Colonic mucosa (tissue), 4 donors: ENCODE measurements at places on chromosomes 1 and 21. TPM values are rescaled to one million over a fixed set of nuclear protein-coding genes. Genes with fewer than 3 reads are reported as not detected.
A peak's percentile ranks its signal among the peaks of the same experiment; 100 is the strongest.

Gene TRNP1
- 2.7 TPM for total RNA-seq

Gene RNF186
- total RNA-seq, result 43.0 TPM

Gene RASSF5
- 4.9 TPM for total RNA-seq

- no peaks in the 10 kb centered on the region for H3K36me3 ChIP-seq
- H3K27ac ChIP-seq, result no peak overlapping the region
Observed at GRCh38 chr1:111653709-111654108, 34.1 kb downstream of the RAP1A start.

- no peaks in the 10 kb centered on the region for H3K4me1 ChIP-seq
- no peak overlapping the region for H3K4me3 ChIP-seq
- H3K36me3 ChIP-seq, result no peaks in the 10 kb centered on the region
- no peak overlapping the region for H3K27ac ChIP-seq
Observed at GRCh38 chr1:68704800-68705443, 208.0 kb upstream of the DEPDC1 start.

Gene AKR7A3
- 119 TPM for total RNA-seq

GRCh38 chr1:77672374-77672773 lies 10.1 kb downstream of the ZZZ3 start:
- no peaks in the 10 kb centered on the region for H3K36me3 ChIP-seq
- no peak overlapping the region for H3K27ac ChIP-seq
- H3K4me3 ChIP-seq, result no peak overlapping the region

Gene TEX38
- not detected for total RNA-seq

DNA sequence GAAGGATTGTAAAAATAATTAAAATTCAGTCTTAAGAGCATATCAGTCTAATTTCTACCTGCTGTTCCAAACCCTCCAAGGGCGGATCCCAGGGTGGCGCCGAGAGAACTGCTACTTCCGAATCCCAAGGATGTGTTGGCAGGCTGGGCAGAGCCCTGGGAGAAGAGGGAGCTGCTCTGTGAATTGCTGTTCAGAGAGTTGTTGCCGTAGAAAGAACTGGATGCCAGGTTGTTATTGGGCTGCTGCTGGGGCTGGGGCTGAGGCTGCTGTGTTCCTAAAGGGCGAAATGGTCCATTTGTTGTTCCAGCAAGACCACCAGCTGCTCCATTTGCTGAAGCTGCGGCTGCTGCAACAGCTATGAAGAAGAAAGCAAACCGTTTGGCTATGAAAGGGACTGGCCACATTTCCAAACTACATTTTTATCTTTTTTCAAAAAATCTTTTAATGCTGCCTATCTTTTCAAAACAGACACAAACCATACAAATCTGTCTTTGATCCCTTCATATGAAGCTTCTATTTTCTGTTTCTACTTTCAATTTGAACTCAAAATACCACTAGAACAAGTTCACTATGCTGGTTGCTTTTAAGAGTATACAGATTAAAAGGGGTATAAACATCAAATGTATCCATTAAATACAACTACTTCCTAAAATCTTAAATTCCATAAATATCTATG lies 57.5 kb upstream of the SDC3 start:
- H3K27ac ChIP-seq, result no peak overlapping the region
- H3K4me1 ChIP-seq, result no peaks in the 10 kb centered on the region
- H3K4me3 ChIP-seq, result no peak overlapping the region
- no peaks in the 10 kb centered on the region for H3K27me3 ChIP-seq

Gene METTL25B
- 51.9 TPM for total RNA-seq

DNA sequence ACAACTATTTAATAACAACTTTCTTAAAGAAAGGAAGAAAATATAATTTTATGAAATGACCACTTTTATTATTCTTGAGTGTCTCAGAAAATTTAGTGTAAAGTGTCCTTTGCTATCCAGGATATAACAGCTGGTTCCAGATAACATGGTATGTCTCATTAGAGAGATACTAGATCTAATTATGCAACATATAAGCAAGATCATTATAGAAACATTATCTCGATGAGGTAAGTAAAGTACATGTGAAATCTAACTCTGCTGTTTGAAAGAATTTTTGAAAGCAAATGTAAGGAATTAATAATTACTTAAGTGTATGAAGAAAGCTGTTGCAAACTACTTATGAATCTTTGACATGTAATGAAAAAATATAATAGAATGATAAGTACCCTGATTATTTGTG lies 887.4 kb upstream of the CXADR start:
- no peak for DNase-seq
- H3K27me3 ChIP-seq, result no peaks in the 10 kb centered on the region
- no peak overlapping the region for H3K27ac ChIP-seq
- no peaks in the 10 kb centered on the region for H3K4me1 ChIP-seq

DNA sequence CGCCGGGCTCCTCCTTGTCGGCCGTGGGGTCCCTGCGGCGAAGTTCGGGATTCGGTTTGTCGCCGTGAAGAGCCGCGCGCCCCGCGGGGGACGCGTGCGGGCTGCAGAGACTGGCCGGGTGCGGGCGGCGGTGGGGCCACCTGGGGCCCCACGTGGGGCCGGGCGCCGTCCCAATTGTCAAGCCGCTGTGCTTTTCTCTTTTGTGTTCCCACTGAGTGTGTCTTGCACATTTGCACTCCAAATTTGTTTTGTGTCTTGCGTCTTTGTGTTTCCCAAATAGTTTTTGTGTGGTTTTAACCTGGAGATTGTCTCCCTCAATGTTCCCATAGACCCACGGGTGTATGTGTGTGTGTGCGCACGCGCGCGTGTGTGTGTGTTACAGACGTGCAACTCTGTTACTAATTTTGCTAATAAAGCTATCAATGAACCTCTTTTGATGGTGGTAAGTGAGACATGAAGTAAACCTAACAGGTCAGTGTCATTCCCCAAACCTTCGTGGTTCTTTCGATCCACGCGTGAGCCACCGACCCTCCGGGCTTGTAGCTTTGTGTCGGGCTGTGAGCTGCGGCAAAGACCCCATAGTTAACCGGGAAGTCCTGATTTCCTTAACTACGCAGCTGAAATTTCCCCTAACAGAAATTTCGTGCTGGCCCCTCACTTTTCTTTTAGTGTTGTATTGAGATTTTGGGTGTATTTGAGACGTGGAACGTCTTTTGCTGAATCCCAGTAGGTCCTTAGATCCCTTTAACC lies 708 bp downstream of the PRDM2 start:
- peak; percentile 46 for DNase-seq
- H3K4me1 ChIP-seq, result no peaks in the 10 kb centered on the region

Gene OR4F16
- not detected for total RNA-seq

Gene OXCT2
- total RNA-seq, result 0.77 TPM

- H3K4me3 ChIP-seq, result no peak overlapping the region
- H3K36me3 ChIP-seq, result no peaks in the 10 kb centered on the region
- DNase-seq, result no peak
- H3K4me1 ChIP-seq, result no peaks in the 10 kb centered on the region
- H3K27ac ChIP-seq, result no peak overlapping the region
- H3K27me3 ChIP-seq, result no peaks in the 10 kb centered on the region
Observed at GRCh38 chr21:29265690-29266479, 32.8 kb upstream of the BACH1 start.

DNA sequence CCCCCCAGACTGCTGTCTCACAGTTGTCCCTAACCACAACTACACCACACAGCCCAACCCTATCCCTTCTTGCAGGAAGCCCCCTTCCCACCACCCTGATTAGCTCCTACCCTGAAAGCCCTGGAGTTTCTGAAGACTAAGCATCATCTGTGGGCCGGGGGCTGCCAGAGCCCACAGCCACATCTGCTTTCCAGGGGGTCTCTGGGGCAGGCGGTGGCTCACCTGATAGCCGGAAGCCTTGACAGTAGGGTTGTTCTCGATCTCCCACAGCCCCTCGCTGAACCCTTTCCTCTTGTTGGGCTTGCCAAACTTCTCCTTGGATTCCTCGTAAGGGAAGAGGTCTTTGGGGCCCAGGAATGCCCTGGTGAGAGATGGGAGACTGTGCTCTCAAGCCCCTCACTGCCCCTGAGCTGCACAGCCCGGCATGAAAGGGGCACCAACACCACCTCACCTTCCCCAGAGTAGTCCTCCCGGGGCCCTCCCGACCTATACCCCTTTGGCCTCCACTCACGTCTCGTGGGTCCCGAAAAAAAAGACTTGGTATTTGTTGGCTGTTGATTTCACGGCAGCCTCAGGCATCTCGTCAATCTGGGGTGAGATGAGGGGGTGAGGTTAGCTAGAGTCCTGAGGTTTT lies 4.0 kb upstream of the MRPL24 start:
- H3K27ac ChIP-seq, result peak overlapping the region; percentile 94
- no peak overlapping the region for H3K4me3 ChIP-seq
- H3K27me3 ChIP-seq, result no peaks in the 10 kb centered on the region
- H3K4me1 ChIP-seq, result peaks cover 22% of the 10 kb centered on the region
- H3K36me3 ChIP-seq, result no peaks in the 10 kb centered on the region

Gene PIGR
- 12,164 TPM for total RNA-seq

Gene CHRM3
- total RNA-seq, result 17.0 TPM

Gene RAB3GAP2
- total RNA-seq, result 33.2 TPM

DNA sequence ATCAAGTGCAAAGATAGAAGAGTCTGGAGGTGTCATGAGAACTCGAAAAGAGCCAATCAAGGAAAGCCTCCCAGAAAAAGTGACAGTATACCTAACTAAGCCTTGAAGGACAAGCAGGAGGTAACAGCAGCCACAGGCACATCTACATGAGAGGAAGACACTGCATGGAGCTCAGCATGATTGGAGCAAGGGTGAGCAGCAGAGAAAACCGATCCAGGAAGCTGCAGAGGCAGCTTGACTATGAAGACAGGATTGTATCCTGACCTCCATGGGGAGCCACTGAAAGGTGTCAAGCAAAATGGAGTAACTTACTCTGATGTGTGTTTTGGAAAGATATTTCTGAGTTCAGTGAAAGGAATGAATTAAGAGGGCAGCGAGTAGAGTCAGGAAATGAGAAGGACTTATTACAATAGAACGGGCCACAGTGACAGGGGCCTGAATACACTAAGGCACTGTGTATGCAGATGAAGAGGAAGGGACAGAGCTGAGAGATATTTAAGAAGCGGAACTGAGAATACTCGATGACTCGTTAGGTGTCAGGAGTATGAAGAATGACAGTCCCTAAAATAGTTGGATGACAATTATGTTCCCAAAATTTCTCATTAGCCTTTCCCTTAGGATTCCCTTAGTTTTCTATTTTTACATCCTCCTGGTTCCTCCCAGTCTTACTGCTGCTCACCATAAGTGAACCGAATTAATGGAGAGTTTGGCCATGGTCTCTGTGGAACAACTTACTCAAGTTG lies 139.3 kb upstream of the NFIA start:
- H3K4me3 ChIP-seq, result no peak overlapping the region
- no peaks in the 10 kb centered on the region for H3K27me3 ChIP-seq
- no peaks in the 10 kb centered on the region for H3K36me3 ChIP-seq
- no peak overlapping the region for H3K27ac ChIP-seq
- no peak for DNase-seq

- DNase-seq, result no peak
- H3K36me3 ChIP-seq, result no peaks in the 10 kb centered on the region
- H3K27me3 ChIP-seq, result no peaks in the 10 kb centered on the region
- no peak overlapping the region for H3K4me3 ChIP-seq
Observed at GRCh38 chr1:109938556-109938955, 27.9 kb downstream of the CSF1 start.

DNA sequence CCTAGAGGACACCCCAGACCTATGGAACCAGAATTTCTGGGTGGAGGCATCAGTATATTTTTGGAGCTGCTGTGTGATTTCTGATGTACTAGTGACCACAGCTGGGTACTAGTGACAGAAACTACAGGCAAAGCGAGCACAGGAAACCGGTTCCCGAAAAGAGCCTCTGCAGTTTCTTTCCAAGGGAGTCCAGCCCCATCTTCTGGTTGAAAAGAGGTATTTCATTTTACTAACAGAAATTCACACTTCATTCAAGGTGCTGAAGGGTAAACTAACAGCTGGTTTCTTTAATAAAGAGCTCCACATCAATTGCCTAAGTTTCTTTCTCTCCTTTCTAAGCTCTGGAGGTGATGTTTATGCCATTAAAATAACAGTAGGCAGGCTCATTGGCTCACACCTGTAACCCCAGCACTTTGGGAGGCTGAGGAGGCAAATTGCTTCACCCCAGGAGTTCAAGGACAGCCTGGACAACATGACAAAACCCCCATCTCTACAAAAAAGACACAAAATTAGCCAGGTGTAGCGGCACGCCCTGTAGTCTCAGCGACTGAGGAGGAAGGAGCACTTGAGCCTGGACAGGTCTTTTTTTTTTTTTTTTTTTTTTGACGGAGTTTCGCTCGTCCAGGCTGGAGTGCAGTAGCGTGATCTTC lies 22.0 kb downstream of the THAP3 start:
- no peak overlapping the region for H3K4me3 ChIP-seq
- no peak for DNase-seq
- H3K27me3 ChIP-seq, result no peaks in the 10 kb centered on the region
- H3K27ac ChIP-seq, result no peak overlapping the region

Gene CFAP45
- total RNA-seq, result 0.30 TPM

DNA sequence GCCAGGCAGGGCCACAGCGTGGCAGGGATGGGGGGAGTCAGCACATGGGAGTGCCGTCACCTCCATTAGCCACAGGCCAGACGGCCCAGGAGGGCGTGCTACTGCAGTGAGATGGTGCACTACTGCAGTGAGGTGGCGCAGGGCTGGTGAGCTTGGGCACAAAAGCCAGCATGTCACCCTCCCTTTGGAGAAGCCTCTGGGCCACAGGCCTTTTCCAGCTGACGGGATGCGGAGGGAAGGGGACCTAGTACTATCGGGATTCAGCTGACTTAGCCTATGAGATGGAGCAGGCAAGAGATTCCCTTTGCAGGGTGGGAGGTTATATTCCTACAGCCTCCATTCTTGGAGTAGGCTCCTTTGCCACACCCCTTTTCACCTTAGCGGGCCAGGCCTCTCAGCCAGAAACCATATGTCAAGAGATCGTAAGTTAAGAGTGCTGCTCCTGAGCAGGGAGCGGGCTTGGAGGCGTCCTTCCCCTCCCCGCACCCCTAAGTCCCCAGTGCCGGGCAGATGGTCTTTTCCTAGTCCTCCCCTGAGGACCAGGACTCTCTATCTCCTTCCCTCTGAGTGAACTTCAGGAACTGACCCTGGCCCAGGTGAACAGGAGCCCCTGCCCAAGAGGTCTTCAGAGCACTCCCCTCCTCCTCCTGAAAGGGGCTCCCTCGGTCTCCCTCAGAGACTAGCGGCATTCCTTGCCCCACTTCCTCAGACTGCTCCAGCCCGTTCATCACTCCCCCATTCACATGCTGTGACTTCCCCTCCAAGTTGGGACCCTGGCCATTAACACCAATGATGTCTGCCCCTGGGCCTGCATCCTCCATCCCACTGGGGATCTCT lies 8.2 kb downstream of the NES start:
- H3K27ac ChIP-seq, result no peak overlapping the region
- no peak for DNase-seq
- no peak overlapping the region for H3K4me3 ChIP-seq
- H3K27me3 ChIP-seq, result no peaks in the 10 kb centered on the region
- no peaks in the 10 kb centered on the region for H3K36me3 ChIP-seq
- peaks cover 13% of the 10 kb centered on the region for H3K4me1 ChIP-seq

Gene ZMYND12
- total RNA-seq, result 2.9 TPM

GRCh38 chr1:42931108-42931539 lies 27.5 kb downstream of the SLC2A1 start:
- peak; percentile 42 for DNase-seq
- H3K36me3 ChIP-seq, result peaks cover 4% of the 10 kb centered on the region
- H3K27me3 ChIP-seq, result no peaks in the 10 kb centered on the region

Gene C1QTNF12
- 21.3 TPM for total RNA-seq

DNA sequence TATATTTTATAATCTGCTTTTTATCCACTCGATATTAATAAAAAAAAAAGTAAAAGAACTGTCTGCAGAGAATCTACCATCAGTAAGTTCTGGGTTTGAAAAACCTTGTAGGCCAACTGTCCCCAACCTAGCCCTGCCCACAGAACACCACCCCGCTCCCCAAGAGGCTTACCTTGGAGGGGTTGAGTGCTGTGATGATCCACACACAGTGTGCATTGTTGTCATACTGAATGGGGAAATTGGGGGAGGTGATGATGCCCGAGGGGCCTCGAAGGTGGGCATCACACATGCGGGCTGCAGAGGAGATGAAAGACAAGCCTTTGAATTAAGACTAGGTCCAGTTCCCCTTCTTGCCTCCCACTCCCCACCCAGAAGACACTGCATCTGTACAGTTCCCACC lies 53.3 kb upstream of the HMGB4 start:
- peak; percentile 9 for DNase-seq
- H3K36me3 ChIP-seq, result no peaks in the 10 kb centered on the region
- no peak overlapping the region for H3K27ac ChIP-seq
